Small intestine (tissue), 16 donors: ENCODE measurements at places on chromosomes 7 and 10.

DNA sequence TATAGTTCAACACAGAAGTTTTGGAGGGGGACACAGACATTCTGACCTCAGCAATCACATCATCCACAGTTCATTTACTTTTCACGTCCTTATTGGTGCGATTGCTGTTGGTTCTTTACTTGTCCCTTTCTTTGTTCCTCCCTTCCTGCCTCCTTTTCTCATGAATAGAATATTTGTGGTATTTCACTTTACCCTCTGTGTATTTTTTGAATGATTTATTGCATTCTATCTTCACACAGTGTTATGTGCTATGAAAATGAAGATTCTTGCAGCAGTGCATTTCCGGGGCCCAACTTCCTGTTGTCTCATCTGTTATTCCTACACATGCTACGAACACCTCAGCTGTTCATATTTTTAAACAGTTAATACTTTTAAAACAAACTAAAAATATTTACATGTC lies 179.6 kb downstream of the ZMYND11 start:
- DNase-seq, result no peak

- DNase-seq, result no peak
Measured at GRCh38 chr10:16234916-16235315, 201.9 kb upstream of the PTER start.

GRCh38 chr7:137717811-137718271 lies 128.9 kb downstream of the DGKI start:
- no peak for DNase-seq

- DNase-seq, result no peak
Measured at GRCh38 chr7:26723129-26723528, 141.3 kb downstream of the SKAP2 start.

GRCh38 chr7:108974641-108975040 lies 405.0 kb downstream of the DNAJB9 start:
- no peak for DNase-seq

DNA sequence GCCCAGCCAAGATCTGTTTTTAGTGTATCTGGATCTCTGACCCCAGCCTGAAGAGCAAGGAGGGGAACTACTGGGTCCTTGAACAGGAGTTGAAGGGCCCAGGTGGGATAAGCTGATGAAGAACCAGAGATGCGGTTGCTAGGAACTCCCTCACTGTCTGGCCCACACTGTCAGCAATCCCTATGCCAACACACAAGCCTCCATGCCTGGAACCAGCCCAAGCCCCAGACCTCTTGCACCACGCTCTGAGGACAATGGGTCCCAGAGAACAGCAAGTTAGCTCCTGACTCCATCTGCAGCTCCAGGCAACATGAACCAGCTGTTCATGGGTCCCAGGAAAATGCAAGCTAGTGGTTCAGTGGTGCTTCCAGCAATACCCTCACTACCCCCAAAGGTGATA lies 2.4 kb downstream of the NAT16 start:
- no peak for DNase-seq

DNA sequence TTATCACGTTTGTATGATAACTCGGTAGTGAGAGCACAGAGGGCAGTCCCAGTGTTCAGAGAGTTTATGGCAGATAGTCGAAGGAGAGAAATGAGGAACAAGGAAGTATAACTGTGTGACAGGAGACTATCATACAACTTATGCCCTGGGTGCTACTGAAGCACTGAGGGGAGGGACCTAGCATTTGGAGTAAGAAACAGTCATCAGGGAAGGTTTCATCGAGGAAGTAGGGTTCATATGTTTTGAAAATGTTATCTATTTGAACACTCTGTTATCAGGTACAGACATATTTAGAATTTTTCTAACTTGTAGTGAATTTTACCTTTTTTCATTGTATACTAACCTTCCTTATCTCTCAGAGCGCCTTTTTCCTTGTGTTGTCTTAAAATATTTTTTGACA lies 1214.4 kb upstream of the C7orf33 start:
- DNase-seq, result no peak

- DNase-seq, result no peak
Measured at GRCh38 chr10:87559392-87559791, 54.7 kb downstream of the MINPP1 start.

DNA sequence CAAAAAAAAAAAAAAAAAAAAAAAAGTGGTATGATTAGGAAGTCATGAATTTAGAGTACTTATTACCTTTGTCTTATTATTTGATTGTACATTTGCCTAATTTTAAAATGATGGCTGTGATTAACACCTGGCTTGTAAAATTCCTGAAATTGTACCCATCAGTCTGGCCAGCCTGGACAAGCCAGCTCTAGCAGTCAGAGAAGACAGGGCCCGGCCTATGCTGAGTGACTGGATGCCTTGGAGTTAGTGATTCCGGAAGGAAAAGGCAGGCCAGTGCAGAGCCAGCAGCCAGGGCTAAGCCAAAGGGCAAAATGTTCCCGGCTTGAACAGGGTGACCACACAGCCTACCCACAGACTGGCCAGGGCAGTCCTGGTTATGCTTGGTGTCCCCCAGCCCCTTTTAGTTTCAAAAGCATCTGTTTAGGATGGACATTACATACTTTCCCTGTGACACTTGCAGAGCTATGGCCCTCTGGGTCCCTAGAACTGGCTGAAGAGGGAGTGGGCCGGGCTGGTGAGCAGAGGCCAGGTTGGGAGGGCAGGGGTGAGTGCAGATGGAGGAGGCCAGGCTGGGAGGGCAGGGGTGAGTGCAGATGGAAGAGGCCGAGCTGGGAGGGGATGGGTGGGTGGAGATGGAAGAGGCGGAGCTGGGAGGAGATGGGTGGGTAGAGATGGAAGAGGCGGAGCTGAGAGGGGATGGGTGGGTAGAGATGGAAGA lies 61.7 kb downstream of the PROSER2 start:
- no peak for DNase-seq

DNA sequence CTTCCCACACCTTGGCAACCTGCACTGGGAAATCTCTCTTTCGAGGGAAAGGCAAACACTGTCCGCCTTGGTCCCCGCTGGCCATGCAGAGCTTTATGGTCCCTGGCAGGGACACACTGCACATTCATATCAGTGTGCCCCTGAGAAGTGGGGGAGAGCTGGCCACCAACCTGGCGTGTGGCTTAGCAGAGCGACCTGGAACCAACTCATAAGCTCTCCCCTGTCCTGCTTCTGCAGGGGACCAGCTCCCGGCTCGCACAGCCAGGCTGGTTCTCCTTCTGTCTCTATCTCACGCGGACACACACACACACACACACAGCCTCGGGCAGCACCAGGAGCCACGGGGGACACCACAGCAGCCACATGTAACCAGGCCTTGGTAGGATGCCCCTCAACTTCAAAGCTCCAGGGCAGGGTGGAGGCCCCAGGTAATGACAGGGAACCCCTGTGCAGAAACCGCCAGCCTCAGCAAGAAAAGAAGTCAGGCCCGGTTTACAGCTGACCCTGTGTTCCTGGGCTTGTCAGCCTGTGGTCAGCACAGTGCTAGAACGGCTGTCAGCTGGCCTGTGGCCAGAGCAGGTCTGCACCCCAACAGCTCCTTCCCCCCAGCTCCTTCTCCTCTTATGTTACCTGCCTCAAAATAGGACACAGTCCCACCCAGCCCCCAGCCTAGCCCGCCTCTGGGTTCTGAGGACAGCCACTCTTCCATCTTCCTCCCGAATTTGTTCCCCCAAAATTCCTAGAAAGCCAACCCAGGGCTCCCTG lies 69.3 kb downstream of the OAT start:
- no peak for DNase-seq

GRCh38 chr10:37732685-37733084 lies 124.7 kb downstream of the ZNF248 start:
- no peak for DNase-seq

DNA sequence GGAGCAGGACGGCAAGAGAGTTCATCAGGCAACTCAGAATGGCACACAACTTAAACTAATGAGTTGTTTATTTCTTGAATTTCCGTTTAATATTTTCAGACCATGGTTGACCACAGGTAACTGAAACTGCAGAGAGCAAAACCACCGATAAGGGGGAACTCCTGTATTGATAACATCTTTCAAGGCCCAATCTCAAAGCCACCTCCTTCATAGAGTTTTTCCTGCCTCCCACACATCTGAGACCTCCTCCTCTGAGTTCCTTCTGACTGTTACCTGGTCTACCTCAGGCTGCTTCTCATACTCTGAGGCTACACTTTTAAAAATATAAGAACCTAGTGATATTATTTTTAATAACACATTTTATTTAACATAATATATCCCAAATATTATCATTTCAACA lies 341.5 kb upstream of the NPVF start:
- DNase-seq, result no peak

GRCh38 chr7:100642534-100642907 lies 1.2 kb upstream of the TFR2 start:
- peak; percentile 56 for DNase-seq

GRCh38 chr7:143913945-143914615 lies 12.1 kb upstream of the TCAF1 start:
- no peak for DNase-seq

DNA sequence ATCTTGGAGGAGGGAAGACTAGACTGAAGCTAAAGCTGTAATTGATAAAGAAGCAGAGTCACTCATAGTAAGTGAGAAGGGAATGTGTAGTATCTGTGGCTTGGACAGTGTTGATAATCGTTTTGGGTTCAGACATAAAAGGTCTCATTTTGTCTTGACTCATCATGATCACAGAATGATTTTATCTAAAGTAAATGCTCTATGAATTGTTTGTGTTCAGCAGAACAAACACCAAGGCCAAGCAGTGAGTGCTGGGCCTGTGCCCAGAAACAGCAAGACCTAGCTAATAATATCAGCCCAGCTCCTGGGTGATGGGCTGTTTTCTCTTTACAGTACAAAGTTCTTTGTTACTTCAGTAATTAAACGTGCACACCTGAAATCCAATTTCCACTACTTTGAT lies 26.7 kb upstream of the CD36 start:
- DNase-seq, result peak; percentile 42

GRCh38 chr7:115221456-115221855 lies 299.6 kb downstream of the MDFIC start:
- DNase-seq, result no peak

GRCh38 chr10:132512693-132513345 lies 24.8 kb upstream of the INPP5A start:
- no peak for DNase-seq

- peak; percentile 97 for DNase-seq
Measured at GRCh38 chr10:97427571-97428179, 1.7 kb downstream of the PGAM1 start.

DNA sequence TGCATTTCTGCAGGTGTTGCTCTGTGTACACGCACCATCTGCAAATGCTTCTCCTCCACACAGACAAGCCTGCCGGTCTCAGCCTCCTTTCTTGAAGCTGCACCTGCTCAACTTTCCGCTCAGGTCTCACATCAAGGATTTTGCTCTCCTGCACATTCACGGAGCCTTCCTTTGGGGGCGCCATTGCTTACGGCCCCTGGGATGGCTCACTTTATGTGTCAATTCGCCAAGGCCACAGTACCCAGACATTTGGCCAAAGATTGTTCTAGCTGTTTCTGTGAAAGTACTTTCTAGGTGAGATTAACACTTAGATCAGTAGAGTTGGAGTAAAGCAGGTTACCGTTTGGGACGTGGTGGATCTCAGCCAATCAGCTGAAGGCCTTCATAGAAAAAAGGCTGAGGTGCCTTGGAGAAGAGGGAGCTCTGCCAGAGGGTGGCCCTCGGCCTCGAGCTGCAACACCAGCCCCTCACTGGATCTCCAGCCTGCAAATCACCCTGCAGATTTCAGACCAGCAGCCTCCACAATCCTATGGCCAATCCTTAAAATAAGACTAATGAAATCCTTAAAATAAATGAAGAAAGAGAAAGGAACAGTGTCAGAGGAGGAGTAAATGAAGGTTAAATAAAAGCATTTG lies 39.9 kb upstream of the PPP2R2D start:
- no peak for DNase-seq

DNA sequence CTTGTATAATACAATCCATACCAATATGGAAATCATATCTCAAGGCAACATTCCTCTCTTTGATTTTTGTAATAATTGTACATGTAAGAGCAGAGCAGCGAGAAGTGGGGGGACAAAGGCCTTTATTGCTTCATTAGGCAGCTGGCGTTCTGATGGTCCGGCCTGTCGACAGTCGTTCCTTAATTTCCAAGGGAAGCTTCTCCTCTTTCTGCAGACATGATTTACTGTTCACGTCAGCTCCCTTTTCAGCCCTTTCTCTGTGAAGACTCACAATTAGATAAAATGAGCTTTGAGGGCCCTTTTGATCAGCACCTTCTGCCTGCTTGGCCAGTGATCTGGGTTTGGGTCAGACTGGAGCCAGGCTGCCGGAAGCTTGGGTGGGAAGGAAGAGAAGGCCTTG lies 65.6 kb upstream of the CTBP2 start:
- DNase-seq, result no peak

DNA sequence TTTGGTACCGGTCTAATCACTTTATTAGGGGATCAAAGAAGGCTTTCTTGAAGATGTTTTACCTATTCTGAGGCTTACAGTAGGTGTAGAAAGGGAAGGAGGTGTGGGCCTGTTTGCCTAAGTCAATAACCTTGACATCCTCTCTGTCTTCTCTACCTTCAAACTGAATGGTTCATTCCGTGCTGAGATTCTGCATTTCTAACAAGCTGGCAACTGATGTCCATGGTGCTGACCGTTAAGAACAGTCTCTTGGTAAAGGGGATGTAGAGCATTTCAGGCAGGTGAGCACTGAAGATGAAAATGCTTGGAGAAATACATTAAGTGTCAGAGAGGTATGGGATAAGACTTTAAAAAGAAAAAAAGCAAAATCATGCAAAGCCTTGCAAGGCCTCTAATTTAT lies 51.5 kb upstream of the DGKB start:
- DNase-seq, result no peak

DNA sequence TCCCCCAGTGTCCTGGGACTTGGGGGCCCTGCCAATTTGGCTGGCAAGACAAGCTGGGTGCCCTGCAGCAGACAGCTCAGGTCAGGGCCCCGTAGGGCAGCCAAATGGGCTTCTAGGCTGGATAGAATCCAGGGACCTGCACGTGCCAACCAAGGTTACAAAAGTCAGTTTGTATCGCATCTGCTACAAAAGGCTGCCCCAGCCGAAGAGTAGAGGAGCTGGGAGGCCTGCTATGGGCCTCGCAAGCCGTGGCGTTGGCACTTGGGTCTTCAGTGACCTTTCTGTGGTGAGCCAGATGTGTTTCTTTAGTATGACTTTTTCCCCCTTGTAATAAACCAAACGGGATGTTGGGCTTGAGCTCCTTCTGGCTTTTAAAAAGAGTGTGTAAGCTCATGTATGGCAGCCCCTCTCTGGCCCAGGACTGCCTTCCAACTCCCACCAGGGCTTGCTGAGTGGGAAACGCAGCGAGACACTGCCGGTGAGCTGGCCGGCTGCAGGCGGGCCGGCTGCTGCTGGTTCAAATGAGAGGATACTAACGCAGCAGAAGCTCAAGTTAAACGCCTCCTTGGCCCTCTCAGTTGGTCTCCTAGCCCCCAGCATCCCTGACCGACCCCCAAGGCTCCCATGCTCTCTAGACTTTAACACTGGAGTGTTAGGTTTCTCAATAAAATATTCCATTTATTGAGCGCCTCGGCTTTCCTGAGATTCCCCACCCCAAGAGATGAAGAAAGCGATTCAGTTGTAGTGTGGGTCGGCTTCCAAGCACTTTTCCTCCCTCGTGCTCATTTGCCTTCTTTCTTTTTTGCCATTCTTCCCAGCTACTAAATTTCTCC lies 3.1 kb upstream of the HOXA10 start:
- DNase-seq, result no peak
